ENCODE measurements at places on chromosomes 5 and 9. TPM values are rescaled to one million over a fixed set of nuclear protein-coding genes. Genes with fewer than 3 reads are reported as not detected.

Gene PDE6A
- not detected for total RNA-seq

GRCh38 chr5:30040488-30041118 is 1152.9 kb upstream of the CDH6 start:
- no peak for DNase-seq
- no peaks in the 10 kb centered on the region for H3K4me1 ChIP-seq
- H3K27ac ChIP-seq: no peak overlapping the region
- no peaks in the 10 kb centered on the region for H3K36me3 ChIP-seq

DNA sequence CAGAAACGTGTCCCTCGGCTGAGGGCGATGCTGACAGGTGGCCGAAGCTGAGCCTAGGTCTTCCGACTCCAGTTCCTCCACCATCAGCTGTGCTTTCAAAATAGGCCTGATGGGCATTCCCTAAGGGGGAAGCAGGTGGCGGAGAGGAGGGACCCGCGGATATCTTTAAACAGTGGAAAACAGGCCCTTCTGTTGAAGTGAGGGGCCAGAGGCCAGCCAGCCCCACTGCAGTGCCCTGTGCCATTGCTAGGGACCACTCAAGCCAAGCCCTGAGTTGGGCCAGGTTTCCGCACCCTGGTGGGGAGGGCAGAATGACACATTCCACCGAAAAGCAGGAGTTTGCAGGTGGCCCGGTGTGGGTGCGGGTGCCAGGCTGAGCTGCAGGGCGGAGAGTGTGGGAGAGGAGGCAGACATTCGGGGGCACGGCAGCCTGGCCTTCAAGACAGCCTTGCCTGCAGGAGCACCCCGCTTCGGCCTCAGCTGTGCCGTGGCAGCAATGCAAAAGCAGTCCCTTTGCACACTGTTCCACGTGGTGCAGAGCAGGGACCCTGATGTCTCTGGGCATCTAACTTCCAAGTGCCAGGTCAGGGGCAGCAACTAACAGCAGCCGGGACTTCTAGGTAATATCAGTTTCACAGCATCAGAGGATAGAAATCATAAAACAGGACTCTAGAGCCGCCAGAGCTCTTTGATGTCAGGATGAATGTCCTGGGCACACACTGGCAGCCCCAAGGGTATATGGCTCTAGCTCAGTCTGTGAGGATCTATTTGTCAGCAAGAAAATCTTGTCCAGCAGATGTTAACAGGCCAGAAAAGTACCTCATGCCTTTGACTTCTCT is 17.2 kb downstream of the HNRNPH1 start:
- DNase-seq: no peak
- H3K36me3 ChIP-seq: peaks cover 11% of the 10 kb centered on the region
- H3K27ac ChIP-seq: no peak overlapping the region
- H3K27me3 ChIP-seq: no peaks in the 10 kb centered on the region
- H3K4me3 ChIP-seq: no peak overlapping the region

DNA sequence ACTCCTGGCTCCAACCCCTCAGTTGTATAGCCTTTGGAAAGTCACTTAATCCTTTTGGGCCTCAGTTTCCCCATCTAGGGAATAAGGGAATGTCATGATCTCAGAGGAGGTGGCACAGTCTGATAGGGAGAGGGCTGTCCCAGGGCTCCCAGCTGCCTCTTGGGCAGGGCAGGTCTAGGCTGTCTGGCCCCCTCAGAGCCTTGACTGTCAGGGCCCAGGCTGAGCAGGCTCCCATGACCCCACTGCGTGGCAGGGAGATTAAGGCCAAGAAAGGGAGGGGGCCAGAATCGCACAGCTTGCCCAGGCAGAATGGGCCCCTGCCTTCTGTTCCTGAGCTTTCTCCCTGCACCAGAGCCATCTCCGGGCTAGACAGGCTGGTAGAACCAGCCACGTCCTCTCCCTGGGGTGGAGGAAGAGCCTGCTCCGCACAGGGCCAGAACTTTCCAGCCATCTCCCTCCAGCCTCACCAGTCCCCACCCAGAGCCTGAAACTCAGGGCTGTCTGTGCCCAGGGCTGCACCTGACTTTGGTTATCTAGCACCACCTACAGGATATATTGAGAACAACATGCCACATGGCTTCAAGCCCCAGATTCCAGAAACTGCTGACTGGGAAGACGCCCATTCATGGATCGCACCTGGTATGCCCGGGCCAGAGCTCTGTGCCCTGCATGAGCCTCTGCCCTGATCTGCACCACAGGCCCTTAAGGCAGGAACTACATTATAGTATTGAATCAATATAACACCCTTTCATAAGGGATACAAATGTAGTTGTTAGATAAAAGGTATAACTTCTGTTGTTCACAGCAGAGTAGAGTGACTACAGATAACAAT is 32.1 kb downstream of the NAIF1 start:
- H3K27me3 ChIP-seq: no peaks in the 10 kb centered on the region
- DNase-seq: peak; percentile 59
- H3K4me3 ChIP-seq: no peak overlapping the region
- no peaks in the 10 kb centered on the region for H3K4me1 ChIP-seq
- no peak overlapping the region for H3K27ac ChIP-seq
- H3K36me3 ChIP-seq: no peaks in the 10 kb centered on the region

DNA sequence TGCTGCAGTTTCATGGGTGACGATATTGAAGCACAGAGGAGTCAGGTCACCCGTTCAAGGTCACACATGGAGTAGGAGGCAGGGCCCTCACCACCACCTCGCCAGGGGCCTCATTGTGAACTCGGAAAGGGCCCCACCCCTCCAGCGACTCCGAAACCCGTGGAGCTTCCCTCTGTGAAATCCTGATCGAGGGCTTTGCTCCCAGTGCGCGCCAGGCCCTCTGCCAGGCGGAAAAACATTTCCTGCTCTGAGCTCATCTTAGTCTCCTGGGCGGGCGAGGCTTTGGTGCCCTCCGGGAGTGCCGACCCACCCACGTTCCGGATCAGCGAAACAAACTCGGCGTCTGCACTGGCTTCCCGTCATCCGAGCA is 75.0 kb upstream of the FCN1 start:
- H3K36me3 ChIP-seq: no peaks in the 10 kb centered on the region
- no peak overlapping the region for H3K4me3 ChIP-seq
- DNase-seq: no peak

Gene ASS1
- 711 TPM for total RNA-seq

GRCh38 chr5:141915881-141916336 is 7.8 kb upstream of the DELE1 start:
- H3K36me3 ChIP-seq: no peaks in the 10 kb centered on the region
- H3K4me1 ChIP-seq: peaks cover 18% of the 10 kb centered on the region
- H3K27me3 ChIP-seq: no peaks in the 10 kb centered on the region
- DNase-seq: no peak
- no peak overlapping the region for H3K4me3 ChIP-seq
- H3K27ac ChIP-seq: no peak overlapping the region

Gene SHOC1
- total RNA-seq: not detected

Gene DMGDH
- total RNA-seq: 28.9 TPM

- no peak overlapping the region for H3K4me3 ChIP-seq
- H3K27ac ChIP-seq: no peak overlapping the region
- no peaks in the 10 kb centered on the region for H3K4me1 ChIP-seq
- DNase-seq: no peak
Observed at GRCh38 chr9:92247296-92247695, 46.2 kb downstream of the IARS1 start.

GRCh38 chr5:134145041-134145757 is 30.7 kb downstream of the TCF7 start:
- peak; percentile 31 for DNase-seq
- no peaks in the 10 kb centered on the region for H3K27me3 ChIP-seq
- peaks cover 34% of the 10 kb centered on the region for H3K36me3 ChIP-seq
- H3K4me3 ChIP-seq: no peak overlapping the region
- H3K4me1 ChIP-seq: peaks cover 3% of the 10 kb centered on the region

Gene STK32A
- 0.17 TPM for total RNA-seq

Gene RFX3
- total RNA-seq: 4.6 TPM

Gene HSPB3
- 0.17 TPM for total RNA-seq

DNA sequence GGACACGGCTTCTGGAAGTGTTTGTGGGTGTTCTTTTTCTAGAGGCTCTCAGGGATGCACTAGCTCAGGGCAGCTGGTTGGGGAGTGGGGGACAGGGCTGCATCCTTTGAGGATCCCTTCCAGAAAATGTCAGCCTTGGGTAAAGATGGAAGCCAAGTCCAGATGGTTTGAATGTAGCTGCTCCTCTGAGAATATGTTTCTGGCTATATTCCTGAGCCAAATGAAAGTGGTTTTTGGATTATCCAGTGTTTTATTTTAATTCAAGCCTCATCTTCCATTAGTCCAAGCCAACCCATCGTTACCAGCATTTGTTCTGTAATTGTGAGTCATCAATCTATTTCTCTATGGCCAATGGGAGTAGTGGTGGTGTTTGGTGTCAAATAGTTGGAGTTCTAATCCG is 70.4 kb downstream of the SPRY4 start:
- peaks cover 11% of the 10 kb centered on the region for H3K4me1 ChIP-seq
- DNase-seq: no peak
- no peaks in the 10 kb centered on the region for H3K27me3 ChIP-seq
- H3K36me3 ChIP-seq: no peaks in the 10 kb centered on the region
- H3K27ac ChIP-seq: no peak overlapping the region
